LHCN-M2 (cell line): ENCODE measurements at places on chromosomes 7 and 10.
A peak's percentile ranks its signal among the peaks of the same experiment; 100 is the strongest.

GRCh38 chr7:77420986-77421672, 5.0 kb upstream of the GSAP start:
- DNase-seq: peak; percentile 42

GRCh38 chr10:61304746-61305145, 148.4 kb downstream of the TMEM26 start:
- peak; percentile 25 for DNase-seq

DNA sequence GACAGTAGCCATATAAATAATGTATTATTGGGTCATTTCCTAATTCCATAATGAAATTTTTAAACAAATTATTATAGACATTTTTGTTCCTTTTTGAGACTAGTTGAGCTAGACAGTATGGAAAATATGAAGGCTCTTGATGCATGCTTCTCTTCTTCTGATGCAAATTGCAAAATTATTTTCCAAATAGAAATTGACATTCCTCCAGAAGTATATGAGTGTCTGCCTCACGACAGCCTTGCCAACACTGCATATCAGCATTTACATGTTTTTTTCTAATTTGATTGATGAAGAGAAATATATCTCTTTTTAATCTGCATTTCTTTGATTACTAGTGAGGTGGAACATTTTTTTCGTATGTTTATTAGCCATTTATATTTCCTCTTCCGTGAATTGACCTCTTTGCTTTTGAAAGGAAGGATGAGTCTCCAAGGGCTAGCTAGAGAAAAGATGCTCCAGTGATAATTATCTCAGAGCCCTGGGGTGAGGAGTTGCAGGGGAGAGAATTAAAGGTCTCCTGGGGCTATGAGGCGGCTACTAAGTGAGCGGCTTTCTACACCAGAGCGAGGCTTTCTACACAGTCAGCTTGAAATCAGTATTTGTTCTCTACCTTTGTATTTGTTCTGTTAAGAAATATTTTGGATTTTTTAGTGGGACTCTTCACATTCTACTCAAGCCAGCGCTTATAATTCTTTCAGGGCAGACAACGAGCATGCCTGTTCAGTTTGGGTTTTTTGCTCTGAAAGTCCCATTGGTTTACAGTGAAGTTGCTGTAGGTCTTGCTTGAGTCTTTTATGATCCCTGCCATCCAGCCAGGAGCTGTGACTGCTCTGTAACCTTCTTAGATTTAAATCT, 712.2 kb upstream of the GALNT17 start:
- no peak for DNase-seq

DNA sequence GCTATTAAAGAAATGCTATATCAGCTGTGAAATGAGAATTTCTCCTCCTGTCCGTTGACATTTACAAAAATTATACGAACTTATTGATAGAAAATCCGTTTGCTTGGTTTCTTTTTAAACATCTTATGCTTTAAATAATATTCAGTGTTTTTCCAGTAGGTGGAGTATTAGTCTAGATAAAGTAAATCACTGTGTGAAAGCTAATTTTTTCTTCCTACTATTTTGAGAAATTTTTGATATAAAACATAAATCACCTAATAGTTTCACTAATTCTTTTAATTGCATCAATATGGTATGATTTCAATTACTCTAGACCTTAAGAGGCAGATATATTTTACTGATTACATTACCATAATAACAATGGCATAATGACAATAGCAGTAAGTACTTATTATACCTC, 335.2 kb upstream of the C7orf33 start:
- DNase-seq: no peak

DNA sequence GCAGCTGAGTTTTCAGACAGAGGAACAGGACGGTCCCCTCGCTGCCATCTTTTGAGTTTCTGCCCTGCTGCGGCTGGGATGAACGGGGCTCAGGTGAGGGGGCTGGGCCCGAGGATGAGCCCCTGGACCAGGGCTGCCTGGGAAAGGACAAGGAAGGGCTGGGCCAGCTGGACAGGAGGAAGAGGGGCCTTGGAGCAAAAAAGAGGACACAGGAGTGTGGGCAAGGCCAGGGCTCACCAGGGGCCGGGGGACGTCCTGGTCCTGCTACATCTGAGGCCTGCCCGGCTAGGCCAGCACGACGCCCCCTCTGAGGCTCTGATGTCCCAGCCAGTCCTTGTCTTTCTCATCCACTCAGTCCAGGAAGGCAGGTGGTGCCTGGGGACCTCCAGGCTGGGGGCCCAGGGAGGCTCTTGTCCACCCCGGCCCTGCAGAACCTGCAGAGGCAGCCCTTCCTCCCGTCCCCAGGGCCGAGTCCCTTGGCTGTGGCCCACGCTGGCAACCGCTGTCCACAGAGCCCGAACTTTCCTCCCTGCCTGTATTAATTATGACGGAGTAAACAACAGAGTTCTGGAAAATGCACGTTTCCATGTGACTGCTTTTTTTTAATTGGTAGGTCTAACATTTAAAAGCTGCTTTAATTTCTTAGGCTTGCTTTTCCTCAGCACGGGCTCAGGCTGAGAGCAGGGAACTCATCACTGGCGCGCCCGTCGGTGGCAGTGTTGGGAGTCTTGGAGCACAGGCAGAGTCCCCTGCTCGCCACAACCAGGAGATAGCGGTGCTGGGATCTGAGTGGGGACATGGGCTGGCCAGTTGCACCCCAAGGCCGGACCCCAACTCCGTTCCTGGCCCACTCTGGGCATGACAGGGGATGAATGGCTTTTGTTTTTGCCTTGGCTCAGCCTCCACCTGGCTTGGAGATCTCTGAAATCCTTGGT, 187.7 kb downstream of the ELFN1 start:
- DNase-seq: no peak

DNA sequence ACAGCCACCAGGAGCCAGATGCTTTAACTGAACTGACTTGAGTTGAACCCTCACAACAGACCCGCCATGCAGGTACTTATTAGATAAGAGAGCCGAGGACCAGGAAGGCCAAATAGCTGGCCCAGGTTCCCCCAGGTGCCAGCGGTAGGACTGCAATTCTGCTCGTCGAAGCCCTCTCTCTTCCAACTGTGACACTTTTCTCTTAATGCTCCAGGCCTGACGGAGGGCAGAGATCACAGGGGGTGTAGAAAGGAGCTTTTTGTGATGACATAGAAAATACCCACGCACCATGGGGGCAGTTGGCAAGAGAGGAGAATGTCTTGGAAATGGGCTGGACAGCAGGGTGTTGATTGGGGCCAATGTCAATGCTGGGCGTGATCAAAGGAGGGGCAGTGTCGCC, 208.5 kb downstream of the PLXNA4 start:
- DNase-seq: no peak

DNA sequence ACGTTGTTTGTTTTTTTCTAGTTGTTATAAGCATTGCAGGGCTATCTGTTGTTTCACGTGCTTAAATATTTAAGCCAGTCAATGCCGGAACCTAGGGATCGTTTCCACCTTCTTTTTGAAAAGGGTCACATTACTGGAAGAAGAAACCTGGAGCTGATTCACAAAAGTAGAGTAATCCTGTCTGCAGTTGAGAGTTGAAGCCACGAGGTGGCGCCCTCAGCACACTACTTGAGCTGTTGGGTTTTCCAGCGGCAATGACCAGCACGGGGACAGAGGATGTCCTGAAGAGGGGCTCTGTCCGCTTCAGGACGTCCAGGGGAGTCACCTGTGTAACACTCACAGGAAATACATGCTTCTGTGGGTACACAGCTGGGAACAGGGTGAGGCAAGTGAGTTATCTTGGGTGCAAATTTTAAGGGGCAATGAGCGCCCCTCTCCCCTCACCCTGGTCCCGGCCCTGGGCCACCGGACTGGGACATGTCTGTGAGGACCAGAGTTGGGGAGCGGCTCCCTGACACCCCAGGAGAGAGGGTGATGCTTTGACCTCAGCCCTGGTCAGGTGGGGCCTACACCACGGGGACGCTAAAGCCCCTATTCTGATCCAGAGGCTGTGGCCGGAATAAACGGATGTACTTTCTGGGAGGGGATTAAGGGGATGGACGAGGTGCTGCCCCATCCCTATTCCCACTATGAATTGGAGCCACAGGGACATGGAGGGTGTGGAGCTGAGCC, 26.3 kb upstream of the WDFY4 start:
- DNase-seq: peak; percentile 60

DNA sequence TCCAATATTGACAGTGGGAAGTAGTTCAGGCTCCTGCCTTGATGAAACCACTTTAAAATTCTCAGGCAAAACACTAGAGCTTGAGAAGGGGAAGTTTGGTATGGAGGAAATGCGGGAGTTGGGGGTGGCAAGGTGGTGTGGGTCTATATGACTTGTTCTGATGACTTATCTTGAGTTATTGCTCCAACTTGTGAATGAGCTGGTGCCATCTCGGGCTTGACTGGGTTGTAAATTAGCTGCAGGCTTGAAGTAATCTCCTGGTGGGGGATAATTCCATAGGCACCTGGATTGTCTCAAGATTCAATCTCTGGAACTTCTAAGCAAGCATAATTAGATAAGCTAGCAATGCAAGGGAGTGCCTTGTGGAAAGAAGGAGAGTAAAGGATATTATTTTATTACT, 29.0 kb downstream of the MRPL32 start:
- no peak for DNase-seq

GRCh38 chr10:70845256-70845655, 29.5 kb downstream of the SGPL1 start:
- no peak for DNase-seq

DNA sequence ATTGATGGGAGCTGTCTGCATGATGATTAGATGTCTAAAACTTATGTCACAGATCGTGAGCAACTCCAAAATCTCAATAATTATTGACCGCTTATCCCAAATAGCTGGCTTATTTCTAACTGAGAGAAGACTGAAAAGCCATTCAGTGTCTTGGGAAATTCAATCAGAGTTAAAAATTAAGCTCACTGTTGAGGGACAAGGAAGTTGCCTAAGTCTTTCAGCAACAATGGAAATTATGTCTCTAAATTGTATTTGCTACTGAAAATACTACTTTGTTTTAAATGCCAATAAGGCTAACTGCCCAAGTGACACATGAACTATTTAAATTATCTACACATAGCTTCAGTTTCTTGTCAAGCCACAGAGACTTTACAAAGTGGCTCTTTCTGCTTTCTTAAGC, 107.9 kb upstream of the FAM171A1 start:
- no peak for DNase-seq

GRCh38 chr10:67550838-67551402, 145.1 kb downstream of the CTNNA3 start:
- DNase-seq: no peak

- no peak for DNase-seq
Observed at GRCh38 chr7:50207686-50208255, 96.7 kb upstream of the IKZF1 start.

DNA sequence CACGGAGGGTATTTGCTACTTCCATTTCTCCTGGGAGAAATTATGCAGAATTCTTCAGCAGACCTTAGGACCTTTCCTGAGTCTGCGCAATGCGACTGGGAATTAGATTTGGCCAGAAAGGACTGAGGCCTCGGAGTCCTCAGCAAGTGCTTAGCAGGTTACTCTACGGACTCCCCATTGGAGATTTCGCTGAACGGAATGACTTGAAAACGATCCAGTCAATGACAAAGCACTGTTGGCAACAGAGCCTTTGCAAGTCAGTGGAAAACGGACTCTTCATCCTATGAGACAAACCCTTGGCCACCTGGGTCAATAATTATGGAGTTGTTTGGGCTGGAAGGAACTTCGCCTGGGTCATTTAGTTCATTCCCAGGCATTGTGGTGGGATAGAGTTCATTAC, 107.4 kb downstream of the FAM204A start:
- DNase-seq: no peak

- DNase-seq: no peak
Observed at GRCh38 chr10:99828464-99828863, 46.0 kb downstream of the ABCC2 start.

DNA sequence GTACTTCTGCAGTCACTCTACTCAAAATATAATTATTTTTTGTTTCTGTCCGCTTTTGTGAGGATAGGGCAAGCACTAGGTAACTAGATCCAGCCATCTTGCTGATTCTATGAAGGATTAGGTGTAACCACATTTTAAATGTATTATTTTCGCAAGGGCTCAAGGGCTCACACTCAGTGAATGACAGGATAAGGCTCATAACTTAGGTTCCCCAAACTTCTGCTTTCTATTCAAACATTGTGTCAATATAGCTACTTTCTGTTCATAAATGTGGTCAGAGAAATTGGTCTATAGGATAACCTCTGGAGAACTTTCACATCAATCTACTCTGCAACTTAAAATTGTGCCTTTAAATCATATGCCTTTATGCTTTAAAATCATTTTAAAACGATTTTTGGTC, 1141.2 kb downstream of the SORCS1 start:
- DNase-seq: no peak

- DNase-seq: peak; percentile 86
Observed at GRCh38 chr10:11192304-11193000, 174.8 kb downstream of the CELF2 start.

GRCh38 chr7:68678196-68678595, 920.1 kb upstream of the AUTS2 start:
- DNase-seq: no peak

DNA sequence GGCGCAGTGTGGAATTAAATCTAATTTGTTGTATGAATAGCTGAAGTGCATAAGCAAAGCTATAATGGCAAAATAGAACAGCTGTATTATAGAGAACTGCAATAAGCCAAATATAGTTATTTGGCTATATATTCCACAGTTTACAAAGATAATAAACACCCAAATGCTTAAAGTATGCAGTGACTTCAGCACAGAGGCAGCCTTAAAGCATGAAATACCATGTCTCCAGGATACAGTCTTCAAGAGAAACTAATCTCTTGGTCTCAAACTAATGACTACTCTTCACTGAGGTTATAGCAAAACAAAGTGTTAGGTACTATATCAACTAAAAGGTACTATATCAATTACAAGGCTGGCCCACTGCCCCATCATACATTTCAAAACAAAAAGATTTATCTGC, 48.0 kb downstream of the NT5C2 start:
- no peak for DNase-seq

- DNase-seq: no peak
Observed at GRCh38 chr7:69193061-69193460, 405.2 kb upstream of the AUTS2 start.
